ENCODE measurements at places on chromosomes 1 and 21. TPM values are rescaled to one million over a fixed set of nuclear protein-coding genes. Genes with fewer than 3 reads are reported as not detected.

The TMEM222 gene
- total RNA-seq: 38.6 TPM

The TMEM201 gene
- total RNA-seq: 7.7 TPM

The FCRL4 gene
- 0.04 TPM for total RNA-seq

The S100A13 gene
- total RNA-seq: 52.5 TPM

- ATAC-seq: no peak
Observed at GRCh38 chr1:71667216-71667615, 586.4 kb upstream of the ZRANB2 start.

DNA sequence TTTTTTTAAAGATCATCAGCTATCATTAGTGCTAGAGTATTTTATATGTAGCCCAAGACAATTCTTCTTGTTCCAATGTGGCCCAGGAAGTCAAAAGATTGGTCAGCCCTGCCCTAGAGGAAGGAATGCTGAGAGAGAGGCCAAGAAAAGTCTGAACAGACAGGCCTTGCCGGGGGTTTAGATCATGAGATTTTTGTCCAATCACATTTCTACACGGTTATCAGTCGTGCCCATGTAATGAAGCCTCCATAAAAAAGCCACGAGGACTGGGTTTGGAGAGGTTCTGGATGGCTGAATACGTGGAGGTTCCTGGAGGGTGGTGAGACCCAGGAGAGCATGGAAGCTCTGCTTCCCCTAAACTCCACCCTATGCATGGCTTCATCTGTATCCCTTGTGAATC, 24.3 kb upstream of the ENO1 start:
- ATAC-seq: no peak

- no peak for ATAC-seq
Observed at GRCh38 chr1:22778862-22779520, 68.4 kb downstream of the EPHB2 start.

GRCh38 chr1:2936559-2937515, 84.4 kb upstream of the ACTRT2 start:
- ATAC-seq: no peak

- no peak for ATAC-seq
Observed at GRCh38 chr1:69122373-69122772, 445.3 kb upstream of the LRRC7 start.
